ENCODE measurements at places on chromosomes 11 and 22. TPM values are rescaled to one million over a fixed set of nuclear protein-coding genes. Genes with fewer than 3 reads are reported as not detected.

GRCh38 chr11:15883455-15883920, 472.9 kb downstream of the SOX6 start:
- no peak for DNase-seq
- H3K27me3 ChIP-seq, result no peaks in the 10 kb centered on the region
- H3K36me3 ChIP-seq, result no peaks in the 10 kb centered on the region
- no peak overlapping the region for H3K27ac ChIP-seq
- no peaks in the 10 kb centered on the region for H3K4me1 ChIP-seq

GRCh38 chr22:39230261-39231196, 14.3 kb downstream of the PDGFB start:
- DNase-seq, result no peak
- peaks cover 1% of the 10 kb centered on the region for H3K36me3 ChIP-seq
- no peak overlapping the region for H3K4me3 ChIP-seq
- no peak overlapping the region for H3K27ac ChIP-seq
- no peaks in the 10 kb centered on the region for H3K27me3 ChIP-seq
- H3K4me1 ChIP-seq, result no peaks in the 10 kb centered on the region

GRCh38 chr11:69220561-69221051, 64.9 kb downstream of the SMIM38 start:
- H3K27me3 ChIP-seq, result peaks cover 3% of the 10 kb centered on the region
- DNase-seq, result no peak
- H3K4me1 ChIP-seq, result peaks cover 11% of the 10 kb centered on the region
- H3K27ac ChIP-seq, result no peak overlapping the region
- H3K36me3 ChIP-seq, result no peaks in the 10 kb centered on the region

DNA sequence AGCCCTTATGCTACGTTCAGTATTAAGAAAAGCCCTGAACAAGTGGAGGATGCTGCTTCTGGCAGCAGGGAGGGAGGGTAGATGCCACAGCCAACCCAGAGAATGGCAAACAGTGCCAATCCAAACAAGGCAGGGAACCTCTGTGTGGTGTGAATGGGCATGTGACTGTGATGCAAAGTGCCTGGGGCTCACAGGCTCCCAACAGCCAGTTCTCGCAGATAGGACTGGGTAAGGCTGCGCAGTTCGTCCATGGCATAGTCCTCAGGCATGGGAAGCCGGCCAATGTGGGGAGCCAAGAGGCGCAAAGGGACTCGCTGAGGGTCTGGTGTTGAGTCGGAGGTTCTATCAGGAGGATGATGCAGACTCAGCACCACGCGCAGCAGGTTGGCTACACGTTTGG, 4.8 kb upstream of the CHRNA10 start:
- no peak overlapping the region for H3K4me3 ChIP-seq
- no peak for DNase-seq

The GLB1L3 gene
- not detected for total RNA-seq

The OR52I2 gene
- total RNA-seq, result not detected

The BATF2 gene
- total RNA-seq, result not detected

GRCh38 chr11:33899400-33900037, 7.6 kb upstream of the LMO2 start:
- H3K27ac ChIP-seq, result no peak overlapping the region
- H3K4me3 ChIP-seq, result no peak overlapping the region
- peaks cover 29% of the 10 kb centered on the region for H3K27me3 ChIP-seq
- peak; percentile 80 for DNase-seq
- H3K36me3 ChIP-seq, result no peaks in the 10 kb centered on the region

DNA sequence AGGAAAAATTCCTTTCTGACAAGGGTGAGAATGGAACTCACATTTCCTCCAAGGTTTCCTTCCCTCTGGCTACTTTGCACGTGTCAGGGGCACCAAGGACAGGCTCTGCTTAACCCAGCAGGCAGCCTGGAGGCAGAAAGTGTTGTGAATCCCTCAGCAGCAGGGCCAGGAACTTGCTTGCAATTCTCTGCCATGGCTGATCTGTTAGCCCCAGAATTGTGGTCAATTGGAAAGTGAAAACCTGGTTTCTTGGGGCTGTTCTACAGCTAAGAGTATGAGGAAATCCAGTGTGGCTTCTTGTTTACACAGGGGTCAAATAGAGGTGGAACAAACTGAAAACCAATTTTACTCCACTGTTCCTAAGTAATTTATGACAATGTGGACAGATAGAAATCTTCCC, 38.3 kb upstream of the CEP295 start:
- H3K36me3 ChIP-seq, result no peaks in the 10 kb centered on the region
- no peak overlapping the region for H3K4me3 ChIP-seq
- H3K4me1 ChIP-seq, result no peaks in the 10 kb centered on the region
- no peak for DNase-seq

The CRYBA4 gene
- total RNA-seq, result not detected

DNA sequence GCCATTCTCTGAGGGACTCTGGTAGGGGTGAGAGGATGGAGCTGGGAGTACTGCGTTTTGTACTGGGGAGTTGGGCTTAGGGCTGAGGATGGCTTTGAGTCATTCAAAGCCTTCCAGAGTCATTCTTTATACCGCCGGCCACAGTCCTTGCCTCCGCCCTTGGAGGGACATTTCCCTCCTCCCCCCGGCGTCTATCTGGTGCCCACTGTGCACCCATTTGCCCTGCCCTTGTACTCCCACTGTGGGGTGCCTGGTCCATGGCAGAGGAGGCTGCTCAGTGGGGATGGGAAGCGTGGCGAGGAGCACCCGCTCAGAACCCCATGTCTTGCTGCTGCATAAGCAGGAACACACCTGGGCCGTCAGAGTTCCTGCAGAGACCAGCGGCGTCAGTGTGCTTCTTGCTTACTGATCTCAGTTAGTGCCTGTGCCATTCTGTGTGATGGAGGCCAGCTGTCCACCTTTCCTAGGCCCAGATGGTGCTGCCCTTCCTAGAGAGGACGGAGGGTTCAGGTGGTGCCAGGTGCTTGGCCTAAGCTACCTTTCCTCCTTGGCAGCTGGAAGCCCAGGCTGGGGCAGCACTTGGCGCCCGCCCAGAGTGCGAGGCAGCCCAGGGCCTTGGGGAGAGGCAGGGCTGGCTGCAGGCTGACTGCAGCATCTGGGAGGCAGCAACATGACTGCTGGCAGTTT, 23.3 kb upstream of the TMEM191C start:
- H3K4me1 ChIP-seq, result no peaks in the 10 kb centered on the region
- no peaks in the 10 kb centered on the region for H3K36me3 ChIP-seq
- DNase-seq, result no peak
- no peaks in the 10 kb centered on the region for H3K27me3 ChIP-seq

- DNase-seq, result peak; percentile 39
- H3K4me3 ChIP-seq, result no peak overlapping the region
- H3K27ac ChIP-seq, result no peak overlapping the region
- no peaks in the 10 kb centered on the region for H3K4me1 ChIP-seq
- H3K27me3 ChIP-seq, result peaks cover 35% of the 10 kb centered on the region
- H3K36me3 ChIP-seq, result no peaks in the 10 kb centered on the region
Observed at GRCh38 chr11:19326499-19326898, 85.8 kb upstream of the E2F8 start.

The CEP126 gene
- 2.5 TPM for total RNA-seq

DNA sequence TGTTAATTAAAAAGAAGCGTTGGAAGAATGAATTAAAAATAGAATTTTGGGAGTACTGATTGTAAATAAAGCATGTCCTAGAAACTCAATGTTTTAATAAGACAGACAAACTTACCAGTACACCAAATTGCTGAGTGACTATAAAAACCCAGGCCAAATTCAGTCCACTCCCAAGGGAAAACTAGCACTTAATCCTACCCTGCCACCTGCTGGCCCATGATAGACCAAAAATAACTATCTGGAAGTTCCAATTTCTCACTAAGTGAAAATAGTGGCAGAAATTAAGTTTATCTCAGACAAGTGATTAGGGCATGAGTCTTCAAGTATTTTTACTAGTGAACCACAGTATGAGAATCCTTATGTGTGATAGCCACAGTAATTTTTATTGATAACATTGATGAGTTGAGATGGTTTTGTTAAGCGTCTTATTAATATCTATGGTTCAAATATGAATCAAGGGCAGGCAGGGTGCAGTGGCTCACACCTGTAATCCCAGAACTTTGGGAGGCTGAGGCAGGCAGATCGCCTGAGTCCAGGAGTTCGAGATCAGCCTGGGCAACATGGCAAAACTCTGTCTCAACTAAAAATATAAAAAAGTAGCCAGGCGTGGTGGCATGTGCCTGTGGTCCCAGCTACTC, 9.8 kb upstream of the DDX10 start:
- H3K4me1 ChIP-seq, result no peaks in the 10 kb centered on the region
- DNase-seq, result peak; percentile 86
- no peaks in the 10 kb centered on the region for H3K36me3 ChIP-seq
- H3K27ac ChIP-seq, result no peak overlapping the region

The MED15 gene
- 71.3 TPM for total RNA-seq

- H3K27ac ChIP-seq, result no peak overlapping the region
- H3K4me1 ChIP-seq, result no peaks in the 10 kb centered on the region
- no peak for DNase-seq
- no peak overlapping the region for H3K4me3 ChIP-seq
- no peaks in the 10 kb centered on the region for H3K36me3 ChIP-seq
Observed at GRCh38 chr11:24375931-24376330, 120.9 kb upstream of the LUZP2 start.

DNA sequence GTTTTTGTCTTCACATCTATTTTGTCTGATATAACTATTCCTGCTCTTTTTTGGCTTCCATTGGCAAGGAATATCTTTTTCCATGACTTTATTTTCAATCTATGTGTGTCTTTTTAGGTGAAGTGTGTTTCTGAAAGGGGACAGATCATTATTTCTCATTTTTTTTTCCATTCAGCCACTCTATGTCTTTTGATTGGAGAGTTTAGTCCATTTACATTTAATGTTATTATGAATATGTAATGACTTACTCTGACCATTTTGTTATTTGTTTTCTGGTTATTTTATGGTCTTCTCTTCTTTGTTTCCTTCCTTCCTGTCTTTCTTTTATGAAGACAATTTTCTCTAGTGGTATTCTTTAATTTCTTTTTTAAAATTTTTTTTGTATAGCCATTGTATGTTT, 178.6 kb upstream of the CNTN5 start:
- H3K27ac ChIP-seq, result no peak overlapping the region
- no peaks in the 10 kb centered on the region for H3K27me3 ChIP-seq
- DNase-seq, result no peak
- H3K36me3 ChIP-seq, result no peaks in the 10 kb centered on the region
- no peak overlapping the region for H3K4me3 ChIP-seq
- no peaks in the 10 kb centered on the region for H3K4me1 ChIP-seq

The MYO7A gene
- total RNA-seq, result 0.66 TPM

Data from PC-3 (cell line).